ENCODE measurements at places on chromosomes 4 and X.

GRCh38 chrX:76453737-76454406 lies 26.4 kb downstream of the MAGEE1 start:
- DNase-seq: no peak

GRCh38 chrX:154371017-154371788 lies 3.2 kb downstream of the FLNA start:
- DNase-seq: peak; percentile 95

- DNase-seq: peak; percentile 32
Observed at GRCh38 chrX:47690175-47690574, 31.2 kb upstream of the UXT start.

GRCh38 chr4:154503598-154503997 lies 12.0 kb upstream of the DCHS2 start:
- peak; percentile 27 for DNase-seq

- DNase-seq: no peak
Observed at GRCh38 chrX:36803151-36803550, 205.0 kb upstream of the FAM47C start.

DNA sequence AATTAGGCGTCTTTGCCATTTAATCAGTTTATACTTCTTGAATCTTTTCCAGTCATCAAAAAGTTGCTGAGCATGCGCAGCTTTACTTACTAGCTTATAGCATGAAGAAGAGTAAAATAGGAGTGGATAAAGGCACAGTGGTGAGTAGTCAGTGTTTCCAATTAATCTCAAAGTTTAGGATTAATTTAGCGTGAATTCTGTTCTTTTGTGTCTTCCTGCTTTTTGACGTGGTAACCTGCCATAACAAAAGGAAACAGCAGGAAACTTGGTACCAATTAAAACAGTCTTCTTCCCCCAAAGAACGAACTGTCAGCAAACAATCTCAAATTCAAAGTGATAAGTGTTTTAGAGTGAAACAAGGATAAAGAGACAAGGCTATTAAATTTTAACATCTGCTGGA lies 61.9 kb downstream of the TET2 start:
- peak; percentile 80 for DNase-seq

GRCh38 chrX:39195156-39195555 lies 393.9 kb downstream of the MID1IP1 start:
- DNase-seq: peak; percentile 63

DNA sequence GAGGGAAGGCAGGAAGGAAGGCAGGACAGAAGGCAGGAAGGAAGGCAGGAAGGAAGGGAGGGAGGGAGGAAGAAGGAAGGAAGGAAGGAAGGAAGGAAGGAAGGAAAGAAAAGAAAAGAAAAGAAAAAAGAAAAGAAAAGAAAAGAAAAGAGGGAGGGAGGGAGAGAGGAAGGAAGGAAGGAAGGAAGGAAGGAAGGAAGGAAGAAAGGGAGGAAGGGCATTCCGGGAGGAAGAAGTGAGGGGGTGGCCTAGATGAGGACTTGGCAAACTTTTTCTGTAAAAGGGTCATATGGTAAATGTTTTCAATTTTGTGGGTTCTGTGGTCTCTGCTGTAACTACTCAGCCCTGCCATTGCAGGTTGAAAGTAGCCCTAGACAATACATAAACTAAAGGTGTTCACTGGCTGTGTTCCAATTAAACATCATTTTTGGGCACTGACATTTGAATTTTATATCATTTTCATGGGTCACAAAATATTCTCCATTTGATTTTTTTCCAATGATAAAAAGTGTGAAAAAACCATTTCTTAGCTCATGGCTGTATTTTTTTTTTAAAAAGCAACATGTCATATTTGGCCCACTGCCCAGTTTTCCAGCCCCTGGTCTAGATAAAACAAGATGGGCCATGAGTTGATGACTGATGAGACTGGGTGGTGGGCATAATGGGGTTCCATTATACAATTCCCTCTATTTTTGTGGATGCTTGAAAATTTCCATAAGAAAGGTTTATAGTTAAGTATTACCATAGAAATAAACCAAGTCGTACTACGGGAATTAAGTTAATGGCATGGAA lies 3.1 kb downstream of the ZNF630 start:
- no peak for DNase-seq

- peak; percentile 76 for DNase-seq
Observed at GRCh38 chr4:138090150-138090917, 151.8 kb downstream of the SLC7A11 start.

- peak; percentile 34 for DNase-seq
Observed at GRCh38 chr4:17517664-17518063, 2.7 kb downstream of the CLRN2 start.

- DNase-seq: no peak
Observed at GRCh38 chrX:138487866-138488265, 223.7 kb downstream of the FGF13 start.

DNA sequence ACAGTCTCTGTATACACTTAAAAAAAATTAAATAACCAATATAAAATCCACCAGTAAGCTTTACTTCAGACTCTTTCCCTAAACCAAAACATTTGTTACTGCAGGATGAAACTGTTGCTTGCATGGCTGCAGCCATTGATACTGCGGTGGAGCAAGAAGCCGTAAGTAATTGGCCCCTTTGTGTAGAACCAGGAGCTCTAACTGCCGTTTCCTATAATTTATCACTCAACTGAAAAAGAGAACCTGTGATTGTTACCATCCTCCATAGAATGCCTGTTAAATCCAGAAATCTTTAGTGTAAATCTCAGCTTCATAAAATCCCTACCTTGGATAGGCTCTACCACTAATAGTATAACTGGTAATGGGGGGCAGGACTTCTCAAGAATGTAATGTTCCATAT lies 62.6 kb downstream of the KIF4A start:
- no peak for DNase-seq

- DNase-seq: no peak
Observed at GRCh38 chrX:76439188-76439587, 11.7 kb downstream of the MAGEE1 start.

DNA sequence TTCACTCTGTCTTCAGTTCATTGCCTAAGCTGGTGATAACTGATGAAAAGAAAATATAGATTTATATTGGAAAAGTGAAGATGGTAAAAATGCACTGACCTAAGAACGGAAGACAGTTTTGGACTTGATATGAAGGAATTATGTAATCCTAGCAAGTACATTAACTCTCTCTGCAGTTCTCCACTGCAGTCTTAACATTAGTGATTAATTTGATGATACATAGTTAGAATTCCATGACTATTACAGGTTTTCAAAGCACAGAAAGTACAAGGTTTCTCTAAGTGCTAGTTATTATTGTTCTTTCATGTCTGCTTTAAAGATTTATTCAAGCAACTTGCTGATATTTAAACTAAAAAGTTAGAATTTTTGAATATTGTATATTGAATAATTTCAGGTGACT lies 1591.7 kb upstream of the ADGRL3 start:
- no peak for DNase-seq

- peak; percentile 46 for DNase-seq
Observed at GRCh38 chr4:105966051-105966450, 70.8 kb downstream of the NPNT start.

GRCh38 chrX:50157545-50158135 lies 43.2 kb downstream of the AKAP4 start:
- no peak for DNase-seq

DNA sequence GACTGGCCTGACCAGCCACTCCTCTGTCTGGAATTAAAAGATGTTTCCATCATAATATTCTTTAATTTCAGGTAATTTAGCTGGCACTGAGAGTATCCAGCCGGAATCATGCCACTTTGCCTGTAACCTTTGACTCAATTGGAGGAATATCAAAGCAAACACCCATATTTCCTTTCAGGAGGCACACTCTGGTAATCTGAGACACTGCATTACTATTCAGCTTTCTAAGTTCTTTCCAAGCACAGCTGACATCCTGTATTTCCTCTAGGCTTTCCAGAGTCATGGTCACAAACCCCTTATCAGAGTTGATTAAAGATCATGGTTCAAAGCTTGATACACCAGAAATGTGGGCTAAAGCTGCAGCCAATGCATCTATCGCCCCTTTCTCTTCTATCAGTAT lies 29.3 kb downstream of the INTS12 start:
- peak; percentile 27 for DNase-seq

DNA sequence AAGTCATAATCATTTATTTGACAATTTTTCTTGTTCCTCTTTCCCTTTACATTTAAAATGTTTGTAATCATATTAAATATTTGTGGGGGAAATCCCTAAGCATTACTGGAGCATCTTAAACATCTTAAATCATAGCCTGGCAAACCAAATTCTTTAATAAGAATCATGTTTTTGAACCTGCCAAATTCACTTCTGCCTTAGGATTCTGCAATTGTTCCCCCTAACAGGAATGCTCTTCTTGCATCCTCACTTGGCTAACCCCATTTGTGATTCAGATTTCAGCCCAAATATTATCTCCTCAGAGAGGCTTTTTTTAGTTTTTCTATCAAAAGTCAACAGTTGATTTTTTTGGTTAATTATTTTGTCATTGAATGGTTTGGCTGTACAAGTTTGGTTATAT lies 241.1 kb downstream of the MAPK10 start:
- no peak for DNase-seq

DNA sequence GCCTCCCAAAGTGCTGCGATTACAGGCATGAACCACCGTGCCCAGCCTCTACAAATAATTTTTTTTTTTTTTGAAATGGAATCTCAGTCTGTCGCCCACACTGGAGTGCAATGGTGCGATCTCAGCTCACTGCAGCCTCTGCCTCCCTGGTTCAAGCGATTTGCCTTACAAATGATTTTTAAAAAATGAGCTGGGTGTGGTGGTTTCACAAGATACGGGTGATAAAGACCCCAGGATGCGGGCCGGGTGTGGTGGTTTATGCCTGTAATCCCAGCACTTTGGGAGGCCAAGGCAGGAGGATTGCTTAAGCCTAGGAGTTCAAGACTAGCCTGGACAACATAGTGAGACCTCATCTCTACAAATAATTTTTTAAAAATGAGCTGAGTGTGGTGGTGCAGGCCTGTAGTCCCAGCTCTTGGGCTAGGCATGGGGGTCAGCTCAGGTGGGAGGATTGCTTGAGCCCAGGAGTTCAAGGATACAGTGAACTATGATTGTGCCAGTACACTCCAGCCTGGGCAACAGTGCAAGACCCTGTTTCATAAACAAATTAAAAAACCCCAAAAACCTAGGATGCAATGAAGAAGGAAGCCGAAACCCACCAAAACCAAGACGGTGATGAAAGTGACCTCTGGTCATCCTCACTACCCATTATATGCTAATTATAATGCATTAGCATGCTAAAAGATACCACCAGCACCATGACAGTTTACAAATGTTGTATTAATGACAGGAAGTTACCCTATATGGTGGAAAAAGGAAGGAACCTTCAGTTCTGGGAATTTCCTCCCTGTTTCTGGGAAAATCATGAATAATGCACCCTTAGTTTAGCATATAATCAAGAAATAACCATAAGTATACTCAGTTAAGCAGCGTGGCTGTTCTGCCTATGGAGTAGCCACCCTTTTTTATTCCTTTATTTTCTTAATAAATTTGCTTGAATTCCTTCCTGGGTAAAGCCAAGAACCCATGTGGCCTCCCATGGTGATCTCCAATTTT lies 27.7 kb downstream of the PDGFRA start:
- no peak for DNase-seq

GRCh38 chr4:87317527-87317926 lies 5.2 kb downstream of the HSD17B13 start:
- DNase-seq: no peak

DNA sequence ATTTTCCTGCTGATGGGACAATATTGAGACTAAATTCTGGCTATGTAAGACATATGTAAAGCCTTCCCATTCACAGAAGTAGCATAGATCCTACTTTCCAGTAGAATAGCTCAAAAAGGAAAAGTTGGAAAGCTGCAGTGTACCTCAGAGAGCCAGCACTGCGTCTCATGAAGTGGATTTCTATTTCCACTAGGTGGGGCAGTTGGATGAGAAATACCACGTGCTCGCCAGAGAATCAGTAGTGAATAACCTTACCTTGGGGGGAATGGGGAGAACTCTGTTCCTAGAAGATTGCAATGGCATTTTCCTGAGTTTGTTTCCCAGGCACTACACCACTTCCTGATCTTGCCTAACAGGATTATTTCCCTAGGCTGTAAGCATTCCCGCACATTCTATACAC lies 907.1 kb downstream of the FSTL5 start:
- peak; percentile 22 for DNase-seq

DNA sequence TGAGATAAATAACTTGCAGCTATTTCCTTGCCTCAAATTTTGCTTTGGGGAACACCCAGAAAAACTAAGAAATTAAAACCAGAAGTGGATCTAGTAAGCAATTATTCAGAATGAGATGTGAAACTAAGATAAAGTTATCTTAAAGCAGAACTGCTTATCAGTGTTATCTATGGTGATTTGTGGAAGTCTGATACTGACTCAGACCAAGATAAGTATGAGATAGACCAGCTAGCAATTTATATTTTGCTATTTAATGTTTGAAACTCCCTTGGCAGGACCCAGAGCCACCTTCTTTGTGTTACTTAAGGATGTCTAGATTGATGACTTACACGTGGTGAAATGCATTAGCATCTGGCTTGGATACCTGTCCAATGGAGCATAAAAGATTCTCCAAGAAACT lies 368.1 kb downstream of the EPHA5 start:
- no peak for DNase-seq

DNA sequence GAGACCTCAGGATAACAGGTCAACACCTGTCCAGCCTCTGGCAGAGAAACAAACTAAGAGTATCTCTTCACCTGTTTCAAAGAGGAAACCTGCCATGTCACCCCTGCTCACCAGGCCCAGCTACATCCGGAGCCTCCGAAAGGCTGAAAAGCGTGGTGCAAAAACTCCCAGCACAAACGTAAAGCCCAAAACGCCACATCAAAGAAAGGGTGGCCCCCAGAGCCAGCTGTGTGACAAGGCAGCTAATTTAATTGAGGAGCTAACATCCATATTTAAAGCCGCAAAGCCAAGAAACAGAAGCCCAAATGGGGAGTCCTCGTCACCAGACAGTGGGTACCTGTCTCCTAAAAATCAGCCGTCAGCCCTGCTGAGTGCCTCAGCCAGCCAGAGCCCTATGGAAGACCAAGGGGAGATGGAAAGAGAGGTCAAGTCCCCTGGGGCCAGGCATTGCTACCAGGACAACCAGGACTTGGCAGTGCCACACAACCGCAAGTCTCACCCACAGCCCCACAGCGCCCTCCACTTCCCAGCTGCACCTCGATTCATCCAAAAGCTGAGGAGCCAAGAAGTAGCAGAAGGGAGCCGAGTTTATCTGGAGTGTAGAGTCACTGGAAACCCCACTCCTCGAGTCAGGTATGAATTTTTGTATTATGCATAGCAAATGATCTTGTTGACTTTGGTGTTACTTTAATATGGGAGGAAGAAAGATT lies 15.1 kb downstream of the PALLD start:
- peak; percentile 31 for DNase-seq

DNA sequence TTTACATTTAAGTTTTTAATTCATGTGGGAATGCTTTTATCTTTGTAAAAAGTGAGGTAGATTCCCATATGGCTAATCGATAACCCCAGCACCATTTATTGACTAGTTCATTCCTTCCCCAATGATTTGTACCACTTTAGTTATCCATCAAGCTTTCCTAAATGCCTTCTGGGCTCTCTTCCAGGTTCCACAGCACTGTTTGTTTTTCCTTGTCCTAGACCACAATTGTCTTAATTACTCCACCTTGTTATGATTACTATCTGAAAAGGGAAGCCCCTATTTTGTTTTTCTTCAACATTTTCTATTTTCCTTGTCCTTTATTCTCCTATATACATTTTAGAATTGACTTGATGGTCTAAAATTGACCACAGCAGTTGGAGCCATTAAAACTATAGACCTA lies 48.5 kb upstream of the GPRIN3 start:
- DNase-seq: peak; percentile 88

Data from NCI-H69 (cell line).